Right lobe of liver (tissue), 6 donors: ENCODE measurements at places on chromosomes 1 and 21.

GRCh38 chr1:86207323-86207722 is 50.8 kb upstream of the COL24A1 start:
- no peak for DNase-seq
- no peak overlapping the region for H3K27ac ChIP-seq
- no peak overlapping the region for H3K4me3 ChIP-seq

GRCh38 chr1:87218618-87219017 is 110.1 kb upstream of the LMO4 start:
- DNase-seq = no peak
- H3K4me3 ChIP-seq = no peak overlapping the region
- H3K27ac ChIP-seq = no peak overlapping the region
- H3K36me3 ChIP-seq = no peaks in the 10 kb centered on the region

DNA sequence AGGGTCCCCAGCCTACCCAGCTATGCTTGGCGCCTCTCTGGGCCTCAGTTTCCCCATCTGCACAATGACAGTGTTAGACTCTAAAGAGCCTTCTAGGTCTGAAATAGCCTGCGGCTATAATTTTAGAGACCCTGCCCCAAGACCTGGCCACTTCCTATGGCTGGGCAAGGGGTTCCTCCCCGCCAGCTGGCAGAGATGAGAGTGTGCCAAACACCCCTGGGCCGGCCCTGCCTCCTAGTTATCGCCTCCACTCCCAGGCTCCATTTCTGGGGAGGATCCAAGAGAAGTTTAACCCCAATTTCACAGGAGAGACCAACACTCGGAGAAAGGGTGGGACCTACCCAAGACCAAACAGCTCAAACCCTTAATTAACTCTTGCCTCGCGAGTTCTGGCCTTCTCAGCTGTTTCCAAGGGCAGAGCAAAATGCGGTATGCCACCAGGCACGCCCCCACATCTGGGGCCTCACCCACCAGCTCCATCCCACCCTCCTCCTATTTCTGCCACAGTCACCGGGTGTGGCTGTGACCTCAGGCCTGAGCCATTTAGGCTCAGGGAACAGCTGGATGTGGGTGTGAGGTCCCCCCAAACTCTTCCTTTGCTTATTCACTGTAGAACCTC is 35.7 kb downstream of the TTC39A start:
- no peak for DNase-seq
- no peaks in the 10 kb centered on the region for H3K27me3 ChIP-seq
- no peak overlapping the region for H3K4me3 ChIP-seq
- no peak overlapping the region for H3K27ac ChIP-seq

- no peaks in the 10 kb centered on the region for H3K36me3 ChIP-seq
- H3K4me3 ChIP-seq = no peak overlapping the region
- no peak overlapping the region for H3K27ac ChIP-seq
- DNase-seq = no peak
- no peaks in the 10 kb centered on the region for H3K4me1 ChIP-seq
These were observed 151.2 kb downstream of the OMA1 start for GRCh38 chr1:58395355-58395754.

GRCh38 chr1:231507476-231508355 is 20.8 kb upstream of the TSNAX start:
- no peaks in the 10 kb centered on the region for H3K36me3 ChIP-seq
- DNase-seq = no peak
- H3K27ac ChIP-seq = no peak overlapping the region
- no peak overlapping the region for H3K4me3 ChIP-seq
- H3K4me1 ChIP-seq = no peaks in the 10 kb centered on the region
- H3K27me3 ChIP-seq = no peaks in the 10 kb centered on the region
